ENCODE measurements at places on chromosomes 5 and 9.

DNA sequence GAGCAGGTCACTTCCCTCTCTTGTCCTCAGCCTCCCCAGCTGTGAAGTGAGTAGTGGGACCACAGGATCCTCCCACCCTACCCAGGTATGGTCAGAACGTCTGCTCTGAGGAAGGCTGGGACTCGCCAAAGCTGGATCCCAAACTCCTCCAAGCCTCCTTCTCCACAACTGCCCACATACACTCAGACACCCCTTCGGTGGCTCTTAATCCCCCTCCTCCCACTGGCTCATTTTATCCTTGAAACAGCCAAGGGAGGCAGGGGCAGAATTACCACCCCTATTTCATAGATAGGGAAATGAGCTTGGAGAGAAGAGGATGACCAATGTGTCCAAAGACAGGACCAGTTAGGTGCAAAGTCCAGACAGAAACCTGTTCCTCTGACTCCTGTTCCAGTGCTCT lies 121.4 kb downstream of the PAX5 start:
- no peak for DNase-seq

DNA sequence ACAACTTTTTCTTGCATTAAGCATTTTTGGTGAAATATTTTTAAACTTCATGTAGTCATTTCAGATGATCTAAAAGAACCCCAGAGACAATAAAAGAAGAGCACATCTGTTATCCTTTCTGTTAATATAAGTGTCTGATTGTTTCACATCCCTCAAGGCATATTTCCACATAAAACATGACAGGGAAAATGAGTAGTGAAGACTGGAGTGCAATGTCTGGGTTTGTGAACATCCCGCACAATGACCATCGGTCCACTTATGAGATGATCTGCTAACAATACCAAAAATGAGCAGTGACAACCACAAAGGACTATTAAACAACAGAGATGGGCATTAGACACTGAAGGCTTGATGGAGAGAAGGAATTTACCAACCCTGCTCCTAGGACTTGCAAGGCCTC lies 209.1 kb downstream of the NR2F1-AS1 start:
- DNase-seq = no peak

GRCh38 chr5:33275921-33276627 lies 164.7 kb upstream of the TARS1 start:
- DNase-seq = no peak

- no peak for DNase-seq
These were observed 1329.5 kb upstream of the WWC1 start for GRCh38 chr5:166961913-166962312.

DNA sequence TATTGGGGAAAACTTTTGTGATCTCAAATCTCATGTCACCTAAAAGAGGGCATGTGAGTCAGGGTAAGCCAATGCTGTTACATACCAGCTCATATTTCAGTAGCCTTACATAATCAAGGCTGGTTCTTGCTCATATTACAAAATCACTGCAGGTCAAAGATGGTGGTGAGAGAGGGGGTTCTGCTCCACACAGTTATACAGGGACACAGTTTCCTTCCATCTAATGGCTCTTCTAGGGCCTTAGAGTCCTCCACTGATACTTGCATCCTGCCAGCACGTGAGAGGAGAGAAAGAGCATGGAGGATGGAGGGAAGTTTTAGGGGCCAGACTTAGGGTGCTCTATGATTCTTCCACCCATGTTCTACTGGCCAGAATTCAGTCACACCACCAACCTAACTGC lies 130.0 kb downstream of the LIFR start:
- DNase-seq = no peak

DNA sequence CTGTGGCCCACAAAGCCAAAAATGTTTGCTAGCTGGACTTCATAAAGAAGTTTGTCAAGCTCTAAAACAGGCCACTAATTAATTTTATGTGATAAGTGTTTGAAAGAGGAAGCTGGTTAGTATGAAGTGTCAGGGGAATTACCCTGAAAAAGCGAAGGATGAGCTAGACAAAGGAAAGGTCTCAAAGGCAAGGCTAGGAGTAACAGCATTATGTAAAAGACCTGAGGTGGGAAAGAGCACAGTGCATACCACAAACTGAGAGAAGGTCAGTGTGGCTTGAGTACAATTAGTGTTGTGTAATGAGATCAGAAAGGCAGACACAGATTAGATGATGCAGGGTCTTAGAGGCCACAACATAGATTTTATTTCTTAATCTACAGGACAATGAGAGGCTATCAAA lies 29.6 kb downstream of the RC3H2 start:
- no peak for DNase-seq

GRCh38 chr9:16119261-16120230 lies 566.7 kb downstream of the CCDC171 start:
- DNase-seq = no peak

- DNase-seq = no peak
These were observed 9.2 kb downstream of the SLC6A3 start for GRCh38 chr5:1436036-1436435.

- peak; percentile 13 for DNase-seq
These were observed at the start of gene CERCAM for GRCh38 chr9:128420651-128421481. CERCAM (plus strand) TSS chr9:128420857; CDS start chr9:128420878, 21 bp downstream.

DNA sequence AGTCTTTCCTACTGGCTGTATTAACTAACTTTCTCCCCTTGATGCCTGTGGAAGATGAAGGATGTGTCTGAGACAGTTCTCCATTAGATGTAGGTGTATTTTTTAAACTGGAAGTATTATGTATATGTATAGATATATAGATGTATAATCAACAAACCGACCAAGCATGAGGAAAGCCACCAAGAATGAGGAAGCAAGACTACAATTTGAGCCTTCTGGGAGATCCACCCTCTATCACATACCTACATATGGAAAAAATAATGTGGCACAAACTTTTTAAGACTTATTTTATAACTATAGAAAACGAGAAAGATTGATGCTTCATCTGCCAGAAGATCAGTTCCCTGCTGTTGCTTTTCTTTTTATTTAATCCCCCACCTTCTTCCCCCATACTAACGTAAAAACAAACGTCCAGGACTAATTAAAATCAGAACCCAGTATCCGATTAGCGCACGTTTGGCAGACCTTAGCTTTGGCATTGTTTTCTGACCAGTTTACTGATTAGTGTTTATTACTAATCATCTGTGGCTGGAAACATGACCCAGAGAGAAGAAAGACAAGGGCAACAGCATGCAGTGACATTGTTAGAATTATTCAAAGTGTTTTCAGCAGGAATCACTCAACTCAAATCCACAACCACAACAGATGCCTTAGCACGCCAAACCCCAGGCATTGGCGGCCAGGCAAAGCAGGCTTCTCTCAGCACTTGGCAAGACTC lies 490.2 kb downstream of the EBF1 start:
- no peak for DNase-seq

GRCh38 chr5:28380167-28380566 lies 1341.8 kb upstream of the CDH9 start:
- no peak for DNase-seq

DNA sequence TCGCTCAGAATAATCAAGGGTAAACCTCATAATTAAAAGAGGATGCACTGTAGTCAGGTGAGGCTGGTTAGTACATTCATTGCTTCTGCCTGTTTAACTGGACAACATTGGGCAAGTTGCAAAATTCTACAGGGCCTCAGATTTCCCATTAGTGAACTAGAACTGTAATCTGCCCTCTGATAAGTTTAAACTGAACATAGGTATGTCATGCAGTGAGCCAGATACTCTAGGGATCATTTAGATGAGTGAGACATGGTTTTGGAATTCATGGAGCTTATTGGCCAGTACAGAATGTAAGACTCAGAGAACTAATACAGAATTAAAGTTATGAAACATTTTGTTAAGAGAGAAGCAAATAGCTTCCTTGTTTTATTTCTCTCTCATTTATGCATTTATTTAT lies 35.9 kb downstream of the RNF44 start:
- no peak for DNase-seq

GRCh38 chr9:114722081-114722621 lies 40.2 kb upstream of the TEX48 start:
- DNase-seq = no peak

All from stimulated activated CD4-positive, alpha-beta T cell treated with anti-CD3 and anti-CD28 coated beads, Interleukin-15, amount 100 ng/mL, for 1 hour (primary cell).